Osteocyte (in vitro differentiated cells): ENCODE measurements at places on chromosomes 12 and 14.

GRCh38 chr12:129138776-129139175 lies 285.5 kb downstream of the GLT1D1 start:
- DNase-seq = no peak

GRCh38 chr14:64943556-64943955 lies 1.0 kb upstream of the GPX2 start:
- DNase-seq = no peak

DNA sequence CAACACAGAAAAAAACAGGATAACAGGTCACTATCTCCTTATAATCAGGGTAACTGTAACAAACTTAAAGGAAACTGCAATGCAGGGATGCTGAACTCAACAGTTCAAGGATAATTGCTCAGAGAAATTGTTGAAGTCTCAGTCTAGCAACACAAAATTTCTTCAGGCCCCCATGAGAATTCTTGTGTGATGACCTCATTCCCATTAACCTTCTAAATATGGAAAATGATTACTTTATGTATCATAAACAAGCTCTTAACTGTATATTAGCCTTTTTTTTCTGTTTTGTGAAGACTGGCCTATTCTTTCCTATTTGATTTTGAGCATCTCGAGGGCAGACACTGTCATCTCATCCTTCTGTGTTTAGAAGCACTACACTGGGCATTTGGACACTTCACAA lies 47.1 kb downstream of the IGF1 start:
- DNase-seq = no peak

- DNase-seq = no peak
Observed at GRCh38 chr12:116284396-116284795, 6.9 kb upstream of the MED13L start.

GRCh38 chr14:44669496-44669895 lies 162.4 kb upstream of the FSCB start:
- no peak for DNase-seq

GRCh38 chr12:89669197-89669596 lies 39.4 kb downstream of the ATP2B1 start:
- no peak for DNase-seq

- DNase-seq = no peak
Observed at GRCh38 chr12:77594366-77594765, 236.3 kb upstream of the NAV3 start.

GRCh38 chr12:88496891-88497371 lies 83.3 kb downstream of the KITLG start:
- no peak for DNase-seq
